ENCODE measurements at places on chromosomes 3 and 15.
A peak's percentile ranks its signal among the peaks of the same experiment; 100 is the strongest.

GRCh38 chr15:51814606-51815005 lies 14.8 kb upstream of the TMOD3 start:
- no peak for DNase-seq

GRCh38 chr3:59978979-59979378 lies 929.2 kb upstream of the CFAP20DC start:
- DNase-seq, result no peak

GRCh38 chr15:57301307-57301706 lies 75.0 kb upstream of the CGNL1 start:
- no peak for DNase-seq

- DNase-seq, result peak; percentile 55
Observed at GRCh38 chr3:160343132-160343531, 55.9 kb downstream of the IFT80 start.

- no peak for DNase-seq
Observed at GRCh38 chr3:36166477-36166876, 213.8 kb upstream of the STAC start.

- peak; percentile 44 for DNase-seq
Observed at GRCh38 chr3:111691293-111691909, 96.3 kb upstream of the ZBED2 start.

- no peak for DNase-seq
Observed at GRCh38 chr3:18018491-18019160, 276.2 kb upstream of the TBC1D5 start.

DNA sequence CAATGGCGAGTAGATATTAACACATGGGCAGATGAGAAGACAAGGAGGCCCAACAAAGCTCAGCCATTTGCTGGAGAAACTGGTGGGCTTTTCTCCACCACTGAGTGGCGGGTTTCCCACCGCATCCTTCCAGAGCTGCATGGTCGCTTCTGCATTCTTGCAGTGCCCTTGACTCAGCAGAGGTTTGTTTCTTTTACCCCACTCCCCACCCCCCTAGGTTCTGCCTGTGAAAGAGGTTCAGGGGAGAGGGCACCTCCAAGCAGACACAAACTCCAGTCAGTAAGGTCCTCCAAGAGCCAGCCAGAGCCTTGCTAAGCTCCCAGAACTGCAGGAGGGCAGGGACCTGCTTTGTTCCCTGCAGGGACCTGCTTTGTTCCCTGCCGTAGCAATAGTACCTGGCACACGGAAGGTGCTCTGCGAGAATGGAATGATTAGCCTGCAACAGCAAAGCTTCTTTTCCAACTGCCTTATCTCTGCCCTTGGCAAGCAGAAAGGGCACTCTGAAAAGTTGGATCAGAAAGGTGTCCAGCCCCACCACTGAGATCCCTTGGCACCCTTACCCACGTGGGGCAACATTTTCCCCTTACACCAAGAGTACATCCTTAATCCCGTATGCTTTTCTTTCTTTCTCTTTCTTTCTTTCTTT lies 1.4 kb downstream of the PAQR5 start:
- DNase-seq, result peak; percentile 65

DNA sequence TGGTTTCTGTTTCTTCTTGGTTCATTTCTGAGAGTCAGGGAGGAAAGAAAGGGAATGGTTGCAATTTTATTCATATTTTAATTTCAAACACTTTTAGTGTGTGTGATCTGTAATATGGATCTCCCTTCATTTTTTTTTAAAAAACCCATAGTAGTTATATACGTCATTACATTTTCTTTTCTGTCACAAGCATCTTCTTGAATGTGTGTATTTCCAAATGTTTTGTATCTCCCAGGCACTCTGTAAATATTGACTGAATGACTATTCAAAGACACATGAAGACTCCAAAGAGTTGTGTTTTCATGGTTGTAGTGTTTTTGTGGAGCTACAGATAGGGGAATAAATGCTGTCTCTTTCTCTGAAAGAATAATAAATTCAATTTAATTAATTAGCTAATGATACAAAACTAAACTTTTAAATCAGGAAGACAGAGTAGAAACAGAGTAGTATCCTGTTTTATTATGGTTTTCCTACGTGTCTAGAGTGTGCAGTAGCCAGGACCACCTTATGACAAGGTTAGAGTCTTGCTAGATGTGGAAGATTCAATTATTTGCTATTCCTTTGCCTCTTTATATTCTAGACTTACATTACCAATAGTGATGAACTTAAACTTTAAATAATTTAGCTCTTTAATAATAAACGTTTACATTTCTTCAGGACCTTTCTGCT lies 35.5 kb downstream of the NECTIN3 start:
- peak; percentile 74 for DNase-seq

DNA sequence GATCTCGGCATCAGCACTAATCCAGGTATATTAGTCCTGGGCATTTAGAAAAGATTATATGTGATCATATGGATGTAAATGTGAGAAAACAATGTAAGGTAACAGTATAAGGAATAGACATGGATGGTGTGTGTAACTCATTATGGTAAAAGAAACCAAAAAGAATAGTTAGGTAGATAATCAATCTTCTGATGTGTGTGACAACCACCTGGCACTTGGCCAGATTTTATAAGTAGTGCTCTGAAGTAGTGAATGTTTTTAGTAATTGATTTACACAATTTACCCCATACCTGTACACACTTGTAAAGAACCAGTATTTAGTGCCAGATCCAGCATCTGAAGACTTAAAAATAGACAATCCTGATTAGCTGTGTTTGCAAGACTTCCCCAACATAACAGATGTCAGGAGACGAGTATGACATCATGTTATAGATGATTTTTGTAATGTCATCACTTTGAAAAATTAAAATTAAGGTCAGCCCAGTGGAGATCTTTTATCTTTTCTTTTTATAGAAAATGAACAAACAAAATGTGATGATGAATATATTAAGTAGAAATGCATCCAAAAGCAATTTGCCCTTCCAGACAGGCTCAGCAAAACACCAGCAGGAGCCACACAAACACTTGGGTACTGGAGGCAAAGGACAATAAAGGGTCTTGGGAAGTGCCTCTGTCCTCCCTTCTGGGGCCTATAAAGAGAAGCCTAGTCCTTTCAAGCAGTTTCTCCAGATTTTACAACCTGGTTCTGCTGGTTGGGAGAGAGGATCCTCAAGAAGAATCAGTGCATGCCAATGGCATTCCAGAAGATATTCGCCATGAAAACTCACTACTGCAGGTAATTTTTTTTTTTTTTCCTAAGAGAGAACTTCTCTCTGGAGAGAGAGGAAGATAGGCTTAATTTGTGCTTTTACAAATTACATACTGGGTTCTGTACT lies 140.7 kb downstream of the MECOM start:
- DNase-seq, result no peak

DNA sequence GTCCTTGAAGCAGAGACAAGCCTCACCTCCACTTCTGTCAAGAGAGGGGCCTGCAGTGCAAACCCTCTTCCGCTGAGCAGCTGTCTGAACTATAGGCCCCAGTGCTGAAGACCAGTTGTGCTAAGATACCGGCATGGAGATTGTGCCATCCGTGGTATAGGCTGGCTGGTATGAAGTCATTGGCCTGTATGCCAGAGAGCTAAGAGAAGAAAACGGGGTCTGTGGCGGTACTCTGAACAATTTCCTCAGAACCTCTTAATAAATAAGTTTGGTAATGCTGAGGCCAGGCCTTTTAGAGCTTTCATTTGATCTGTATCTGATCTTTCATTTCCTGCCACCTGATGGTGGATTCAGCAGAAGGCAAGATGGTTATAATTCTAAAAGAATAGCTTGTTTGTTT lies 123.0 kb downstream of the LRIG1 start:
- DNase-seq, result no peak

GRCh38 chr3:101810022-101810418 lies 31.0 kb downstream of the NXPE3 start:
- DNase-seq, result peak; percentile 11

GRCh38 chr15:61390138-61390537 lies 161.0 kb upstream of the RORA start:
- DNase-seq, result no peak

- no peak for DNase-seq
Observed at GRCh38 chr3:171348121-171348520, 112.1 kb downstream of the TNIK start.

- peak; percentile 46 for DNase-seq
Observed at GRCh38 chr3:187743195-187744141, 1.8 kb downstream of the BCL6 start.

DNA sequence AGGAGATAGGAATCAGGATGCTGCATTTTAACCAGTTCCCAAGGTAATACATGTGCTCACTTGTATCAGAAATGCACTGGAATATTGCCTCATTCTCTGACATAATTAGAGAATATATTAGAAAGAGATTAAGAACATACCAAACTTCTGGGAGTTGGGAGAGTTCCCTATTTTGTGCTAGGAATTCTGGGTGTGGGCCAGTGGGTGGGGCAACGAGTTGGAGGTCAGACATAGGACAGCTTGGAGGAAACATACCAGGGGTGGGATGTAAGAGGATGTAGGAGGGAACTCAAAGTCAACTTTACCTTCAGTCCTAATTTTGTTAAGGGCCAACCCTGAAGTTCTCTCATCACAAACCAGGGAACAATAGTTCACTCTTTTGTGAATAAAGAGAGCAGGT lies 83.6 kb downstream of the SLC7A14 start:
- DNase-seq, result no peak

GRCh38 chr3:29914861-29915524 lies 634.1 kb downstream of the RBMS3 start:
- DNase-seq, result no peak

DNA sequence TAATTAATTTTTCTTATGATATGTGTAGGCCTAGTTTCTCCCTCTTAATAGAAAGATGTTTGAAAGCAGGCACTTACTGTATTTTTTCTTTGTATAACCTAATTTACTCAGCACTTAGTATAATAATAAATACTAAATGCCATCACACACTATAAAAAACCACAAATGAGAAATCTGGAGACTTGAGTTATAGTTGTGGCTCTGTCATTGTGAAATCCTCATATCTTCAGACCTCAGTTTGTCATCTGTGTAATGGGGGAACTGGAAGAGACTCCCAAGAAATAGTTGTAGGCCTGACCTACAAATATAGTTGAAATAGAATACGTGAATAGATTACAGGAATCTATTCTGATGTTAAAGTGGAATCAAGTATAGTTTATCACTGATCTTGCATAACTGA lies 287.6 kb upstream of the DPH6 start:
- DNase-seq, result no peak

- peak; percentile 1 for DNase-seq
Observed at GRCh38 chr3:36741285-36741684, 23.1 kb downstream of the DCLK3 start.

- no peak for DNase-seq
Observed at GRCh38 chr15:52439470-52439869, 89.2 kb downstream of the MYO5A start.

DNA sequence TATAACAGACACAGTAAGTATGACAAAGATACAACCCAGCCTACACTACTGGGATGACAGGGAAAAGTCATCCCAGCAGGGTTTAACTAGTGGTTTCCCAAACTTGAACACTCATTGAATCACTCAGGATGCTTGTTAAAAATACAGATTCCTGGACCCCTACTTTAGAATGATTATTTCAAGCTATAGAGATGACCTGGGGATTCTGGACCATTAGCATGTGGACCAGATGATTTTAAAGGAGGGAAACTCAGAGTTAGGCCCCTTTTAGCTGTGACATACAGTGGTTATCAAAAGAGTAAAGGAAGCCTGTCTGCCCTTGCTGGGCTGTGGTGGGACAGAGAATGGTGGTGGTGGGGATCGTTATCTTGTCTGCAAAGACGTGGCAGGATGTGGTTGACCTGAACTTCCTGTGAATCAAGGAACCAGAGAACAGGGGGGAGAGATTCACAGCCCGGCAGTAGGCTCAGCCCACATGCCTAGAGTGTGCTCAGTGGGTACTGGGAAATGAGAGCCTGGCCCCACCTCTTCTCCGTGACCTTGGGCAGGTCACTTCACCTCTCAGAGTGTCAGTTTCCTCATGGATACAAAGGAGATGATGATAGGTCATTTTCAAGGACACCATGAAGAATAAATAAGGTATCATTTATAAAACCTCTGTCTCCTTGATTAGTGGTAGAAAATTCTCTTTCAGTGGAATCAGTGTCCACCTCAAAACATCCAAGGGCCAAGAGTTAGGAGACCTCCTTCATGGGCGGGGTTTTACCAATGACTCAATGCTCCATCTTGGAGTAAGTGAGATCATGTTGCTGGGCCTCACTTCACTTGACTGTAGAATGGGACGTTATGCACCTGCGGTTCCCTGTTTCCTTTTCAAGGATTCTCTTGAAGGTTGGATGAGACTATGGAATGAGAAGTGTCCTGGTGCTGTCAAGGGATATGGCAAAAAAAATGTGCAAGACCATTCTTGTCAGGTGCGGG lies 306.5 kb downstream of the RPLP1 start:
- no peak for DNase-seq

- no peak for DNase-seq
Observed at GRCh38 chr3:13711911-13712650, 163.2 kb downstream of the FBLN2 start.

DNA sequence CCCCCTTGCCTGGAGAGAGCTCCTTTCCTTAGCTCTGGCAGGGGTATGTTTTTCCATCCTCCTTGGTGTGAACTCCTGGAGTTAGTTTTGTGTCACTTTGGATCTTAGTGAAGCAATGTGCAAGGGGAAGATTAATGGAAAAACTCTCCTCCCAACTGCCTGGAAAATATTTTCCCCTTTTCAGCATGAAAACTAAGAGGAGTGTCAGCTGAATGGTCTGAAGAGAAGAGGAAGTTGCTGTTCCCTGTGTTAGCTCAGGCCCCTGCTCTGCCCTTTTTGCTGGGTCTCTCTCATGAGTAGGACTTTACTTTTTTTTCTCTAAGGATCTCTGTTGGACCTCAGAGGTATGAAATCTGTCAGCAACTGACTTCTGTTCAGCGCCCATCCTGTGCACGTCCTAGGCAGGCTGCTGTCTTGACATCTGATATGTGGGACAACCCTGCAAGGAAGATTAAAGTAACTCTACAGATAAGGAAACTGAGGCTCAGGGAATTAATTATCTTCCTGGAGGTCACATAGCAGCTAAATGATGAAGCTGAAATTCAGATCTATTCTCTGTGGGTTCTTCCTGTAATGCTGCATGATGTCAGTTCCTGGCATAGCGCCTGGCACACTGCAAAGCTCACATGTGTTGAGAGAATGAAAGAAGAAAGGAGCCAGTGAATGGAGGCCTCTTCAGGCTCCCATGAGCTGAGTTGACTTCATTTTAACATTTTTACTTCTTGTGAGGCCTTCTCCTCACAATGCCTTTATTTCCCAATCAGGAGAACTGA lies 109.7 kb upstream of the GALNT15 start:
- peak; percentile 46 for DNase-seq

DNA sequence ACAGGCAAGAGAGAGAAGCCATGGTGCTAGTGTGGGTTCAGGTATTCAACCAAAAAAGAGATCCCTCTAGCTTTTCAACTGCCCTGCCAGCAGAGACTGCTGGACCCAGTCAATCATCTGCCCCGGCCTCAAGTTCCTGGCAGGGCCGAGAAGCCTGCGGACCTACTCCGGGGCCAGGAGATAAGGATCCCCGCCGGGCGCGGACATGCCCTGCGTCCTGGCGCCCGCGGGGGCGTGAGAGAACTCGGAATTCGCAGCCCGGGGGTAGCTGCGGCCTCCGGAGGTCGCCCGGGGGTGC lies 821 bp upstream of the MAGI1 start:
- DNase-seq, result peak; percentile 32

All from DMS53 (cell line).